ENCODE measurements at places on chromosomes 3 and 15.

- no peak overlapping the region for H3K27ac ChIP-seq
- no peak for DNase-seq
- H3K36me3 ChIP-seq, result no peaks in the 10 kb centered on the region
- no peaks in the 10 kb centered on the region for H3K27me3 ChIP-seq
These were observed 60.3 kb upstream of the CCNL1 start for GRCh38 chr3:157220211-157220610.

GRCh38 chr3:158935846-158936245 lies 134.0 kb downstream of the MFSD1 start:
- no peak overlapping the region for H3K27ac ChIP-seq
- H3K4me1 ChIP-seq, result no peaks in the 10 kb centered on the region
- H3K27me3 ChIP-seq, result no peaks in the 10 kb centered on the region
- H3K36me3 ChIP-seq, result no peaks in the 10 kb centered on the region
- DNase-seq, result no peak

GRCh38 chr3:22728406-22728805 lies 474.7 kb upstream of the UBE2E2 start:
- no peak for DNase-seq
- no peaks in the 10 kb centered on the region for H3K27me3 ChIP-seq
- H3K4me1 ChIP-seq, result no peaks in the 10 kb centered on the region
- no peak overlapping the region for H3K4me3 ChIP-seq

DNA sequence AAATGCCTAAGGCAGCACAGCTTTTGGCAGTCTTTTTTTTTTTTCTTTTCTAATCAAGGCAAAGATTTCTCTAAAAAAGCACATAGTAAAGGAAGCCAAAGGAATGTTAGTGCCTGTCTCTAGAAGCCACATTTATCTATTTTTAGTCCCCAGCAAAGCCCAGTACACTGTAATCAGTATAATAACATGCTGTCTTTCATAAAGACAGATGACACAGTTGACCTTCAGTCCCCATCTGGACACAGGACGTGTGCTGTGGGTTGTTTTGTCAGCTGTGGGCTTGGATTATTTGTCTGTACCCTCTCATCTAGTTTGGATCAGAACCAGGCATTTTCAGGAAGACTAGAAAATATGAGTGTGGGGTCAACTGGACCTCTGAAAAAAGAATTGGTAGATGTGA lies 110.4 kb upstream of the CTNNB1 start:
- DNase-seq, result no peak
- no peaks in the 10 kb centered on the region for H3K4me1 ChIP-seq
- H3K36me3 ChIP-seq, result no peaks in the 10 kb centered on the region
- H3K27me3 ChIP-seq, result no peaks in the 10 kb centered on the region
- no peak overlapping the region for H3K27ac ChIP-seq

GRCh38 chr15:70437089-70437488 lies 326.3 kb downstream of the UACA start:
- H3K4me3 ChIP-seq, result no peak overlapping the region
- no peak for DNase-seq
- peaks cover 31% of the 10 kb centered on the region for H3K4me1 ChIP-seq
- H3K27me3 ChIP-seq, result peaks cover 3% of the 10 kb centered on the region
- H3K27ac ChIP-seq, result no peak overlapping the region

- H3K4me1 ChIP-seq, result no peaks in the 10 kb centered on the region
- no peak overlapping the region for H3K4me3 ChIP-seq
- H3K27ac ChIP-seq, result no peak overlapping the region
These were observed 228.9 kb upstream of the PRICKLE2 start for GRCh38 chr3:64454179-64454578.

GRCh38 chr3:156471431-156471830 lies 83.5 kb downstream of the SSR3 start:
- no peaks in the 10 kb centered on the region for H3K4me1 ChIP-seq
- H3K27me3 ChIP-seq, result no peaks in the 10 kb centered on the region
- H3K4me3 ChIP-seq, result no peak overlapping the region

DNA sequence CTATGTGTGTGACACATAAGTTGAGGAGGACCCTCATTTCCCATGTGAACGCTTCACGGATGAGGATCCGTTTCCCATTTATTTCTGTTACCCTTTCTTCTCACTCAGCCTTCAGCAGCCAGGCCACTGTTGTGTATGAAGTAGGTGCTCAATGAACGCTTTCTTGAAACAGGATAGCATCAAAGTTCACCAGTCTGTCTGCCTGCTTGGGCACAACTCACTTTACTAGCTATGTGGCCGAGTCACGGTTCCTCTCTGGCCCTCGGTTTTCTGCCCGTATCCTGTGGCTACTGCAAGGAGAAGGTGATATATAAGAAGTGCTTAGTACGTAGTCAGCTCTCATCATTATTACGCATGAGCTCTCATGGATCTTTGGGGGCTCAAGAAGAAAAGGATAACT lies 22.4 kb downstream of the ACSBG1 start:
- H3K36me3 ChIP-seq, result no peaks in the 10 kb centered on the region
- no peak for DNase-seq
- H3K4me3 ChIP-seq, result no peak overlapping the region
- no peaks in the 10 kb centered on the region for H3K4me1 ChIP-seq
- H3K27ac ChIP-seq, result no peak overlapping the region
